ENCODE measurements at places on chromosomes 5 and 9.

DNA sequence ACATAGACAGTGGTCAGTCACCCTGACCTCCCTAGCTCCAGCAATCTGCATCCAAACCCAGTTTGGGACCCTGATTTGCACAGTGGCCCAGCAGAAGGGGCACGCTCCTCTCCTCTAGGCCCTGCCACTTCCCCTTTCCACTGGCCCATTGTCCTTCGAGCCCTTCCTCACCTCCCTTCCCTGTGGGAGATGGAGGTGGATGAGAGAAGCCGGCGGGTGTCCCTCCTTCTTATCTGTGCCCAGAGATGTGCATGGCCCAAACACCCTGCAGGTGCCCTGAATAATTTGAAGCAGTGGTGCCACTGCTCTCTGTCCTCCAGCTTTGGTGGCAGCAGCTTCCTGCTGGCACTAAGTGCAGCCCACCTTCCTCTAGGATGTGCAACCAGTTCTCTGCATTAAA, 140.0 kb downstream of the BARX1 start:
- DNase-seq = no peak

GRCh38 chr5:138352071-138352721, at the start of gene KDM3B:
TSS of gene KDM3B (plus strand) at chr5:138352685. CDS start at chr5:138352796, 111 bp downstream.
- DNase-seq = peak; percentile 96

DNA sequence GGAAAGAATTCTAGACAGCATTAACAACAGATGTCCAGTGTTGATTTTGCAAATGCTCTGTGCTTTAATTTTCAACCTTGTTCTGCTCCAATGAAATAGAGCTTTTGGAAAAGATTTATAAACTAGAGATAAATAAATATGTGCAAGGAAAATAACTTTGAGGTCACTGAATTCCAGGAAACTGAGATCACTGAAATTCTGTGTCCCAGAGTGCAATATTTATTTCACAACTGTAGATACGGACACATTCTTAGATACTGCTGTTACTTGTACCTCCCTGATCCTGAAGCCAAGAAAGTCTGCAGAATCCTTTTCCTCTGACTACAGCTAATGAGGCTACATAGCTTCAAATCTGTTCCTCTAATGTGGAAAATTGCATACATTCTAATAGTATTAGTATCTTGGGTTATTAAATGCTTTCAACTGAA, 222.9 kb downstream of the DOCK8 start:
- DNase-seq = no peak

GRCh38 chr9:19028835-19029451, 4.1 kb downstream of the SAXO1 start:
- DNase-seq = peak; percentile 59

DNA sequence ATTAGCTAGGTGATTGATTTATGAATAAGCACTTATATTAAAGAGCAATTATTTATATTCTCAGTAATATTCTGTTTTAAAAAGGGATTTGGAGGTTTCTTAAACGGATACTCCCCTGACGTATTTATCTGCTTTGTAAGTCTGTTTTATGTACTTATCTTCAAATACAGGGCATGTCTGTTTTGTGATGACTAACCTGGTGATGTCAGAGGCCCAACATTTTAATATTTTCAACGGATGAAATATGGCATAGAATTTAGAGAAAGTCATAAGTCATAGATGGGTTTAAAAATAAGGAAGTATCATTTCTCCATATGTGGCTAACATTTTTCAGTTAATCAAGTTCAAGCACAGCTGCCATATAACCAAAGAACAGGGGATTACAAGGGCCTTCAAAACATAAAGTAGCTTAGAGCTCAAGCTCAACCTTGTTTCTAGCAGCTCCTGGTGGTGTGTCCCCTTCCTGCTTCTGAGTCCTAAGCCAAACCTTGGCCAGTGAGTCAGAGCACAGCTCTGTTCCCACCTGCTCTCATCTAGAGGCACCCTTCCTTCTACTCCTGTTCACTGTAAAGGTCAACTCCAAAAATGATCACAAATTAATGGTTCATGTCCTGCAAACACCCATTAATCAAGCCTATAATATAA, 131.4 kb downstream of the OXCT1 start:
- DNase-seq = peak; percentile 70

DNA sequence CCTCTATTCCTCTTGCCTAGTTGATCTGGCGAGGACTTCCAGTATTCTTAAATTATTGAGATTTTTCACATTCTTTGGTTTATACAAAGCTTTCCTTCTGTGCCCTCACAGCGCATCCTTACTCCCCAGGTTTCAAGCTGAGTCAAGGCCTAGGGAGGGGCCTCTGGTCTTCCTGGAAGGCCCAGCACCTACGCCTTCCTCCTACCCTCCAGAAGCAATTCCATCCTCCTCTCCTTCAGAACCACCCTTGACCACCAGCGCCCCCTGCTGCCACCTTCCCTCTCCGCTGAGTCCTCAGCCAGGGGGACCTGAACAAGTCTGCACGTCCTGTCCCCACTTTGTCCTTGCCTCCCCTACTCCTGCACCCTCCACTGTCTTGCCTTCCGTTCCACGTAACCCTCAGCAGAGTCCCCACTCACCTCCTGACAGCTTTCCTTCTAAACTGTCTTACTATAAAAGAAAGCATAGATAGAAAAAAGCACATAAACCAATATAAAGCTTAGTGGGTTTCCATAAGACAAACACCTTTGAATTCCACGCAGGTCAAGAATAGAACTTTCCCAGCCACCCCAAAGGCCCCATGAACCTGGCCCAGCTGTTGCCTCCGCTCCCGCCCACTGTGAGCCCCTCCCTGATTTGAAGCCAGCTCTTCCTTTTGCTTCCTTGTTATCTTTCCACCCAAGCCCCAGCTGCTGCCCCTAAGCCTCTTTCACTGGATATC, 63.0 kb upstream of the CTSL start:
- DNase-seq = peak; percentile 74

GRCh38 chr5:1293416-1294205, 1.3 kb downstream of the TERT start:
- DNase-seq = no peak

DNA sequence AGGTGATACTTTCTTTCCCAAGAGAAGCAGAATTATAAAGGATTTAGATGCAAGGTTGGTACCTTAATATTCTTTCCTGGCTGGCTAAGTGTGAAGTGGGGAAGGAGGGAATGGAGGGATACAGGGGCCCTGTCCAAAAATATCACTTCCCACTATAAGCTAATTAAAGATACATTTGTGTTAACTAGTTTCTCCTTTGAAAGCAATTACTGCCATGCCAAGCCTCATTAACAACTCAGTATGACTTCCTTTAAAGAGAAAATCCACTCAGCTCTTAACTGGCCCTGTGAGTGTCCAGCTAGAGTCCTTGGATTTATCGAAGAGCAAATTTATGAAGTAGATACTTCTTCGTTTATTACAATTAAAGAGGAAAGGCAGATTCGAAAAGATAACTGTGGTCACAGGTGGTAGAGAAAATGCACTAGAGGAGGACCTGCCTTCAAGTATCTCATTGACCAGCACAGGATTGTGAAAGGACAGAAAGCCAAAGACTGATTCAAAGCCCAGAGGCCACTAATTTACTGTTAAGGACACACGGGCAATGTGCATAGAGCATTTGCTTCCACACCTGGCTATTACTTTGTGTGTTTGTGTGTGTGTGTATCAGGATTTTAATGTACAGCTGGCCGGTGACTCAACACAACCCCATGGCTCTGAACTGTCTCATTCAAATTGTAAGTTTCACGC, 11.2 kb upstream of the GLDC start:
- no peak for DNase-seq

DNA sequence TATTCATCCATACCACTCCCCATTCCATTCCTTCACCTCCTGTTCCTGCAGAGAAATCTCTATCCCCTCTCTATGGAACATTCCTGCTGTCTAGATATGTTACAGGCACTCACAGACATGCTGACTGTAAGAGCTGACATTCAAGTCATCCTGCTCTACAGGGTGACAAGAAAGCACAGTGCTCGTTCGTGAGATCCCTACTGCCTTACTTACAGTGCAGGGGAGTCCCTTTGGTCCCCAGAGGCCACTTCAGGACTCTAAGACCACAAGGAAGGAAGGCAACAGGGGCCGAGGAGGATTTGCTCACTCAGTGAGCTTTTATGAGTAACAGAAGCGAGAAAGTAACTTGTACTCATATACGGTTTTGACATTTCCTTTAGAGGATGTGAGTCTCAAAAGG, 110.5 kb downstream of the GAS1 start:
- DNase-seq = no peak

DNA sequence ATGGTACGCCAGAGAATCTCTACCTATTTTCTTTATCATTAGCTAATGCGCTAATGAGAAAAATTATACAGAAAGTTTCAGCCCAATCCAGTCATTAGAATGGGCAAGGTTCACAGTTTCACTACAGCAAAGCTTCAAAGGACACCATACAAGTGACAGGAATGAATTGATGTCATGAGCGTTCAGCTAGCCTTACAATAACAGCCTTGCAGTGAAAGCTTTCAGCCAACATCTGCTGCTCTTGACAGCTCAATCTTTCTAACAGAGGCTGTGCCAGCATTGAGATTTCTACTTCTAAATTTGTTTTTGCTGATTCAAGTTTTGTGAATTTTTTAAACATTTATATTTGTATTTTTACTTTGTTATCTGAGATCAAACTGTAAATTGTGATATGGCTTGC, 302.4 kb upstream of the FAM174A start:
- DNase-seq = no peak

DNA sequence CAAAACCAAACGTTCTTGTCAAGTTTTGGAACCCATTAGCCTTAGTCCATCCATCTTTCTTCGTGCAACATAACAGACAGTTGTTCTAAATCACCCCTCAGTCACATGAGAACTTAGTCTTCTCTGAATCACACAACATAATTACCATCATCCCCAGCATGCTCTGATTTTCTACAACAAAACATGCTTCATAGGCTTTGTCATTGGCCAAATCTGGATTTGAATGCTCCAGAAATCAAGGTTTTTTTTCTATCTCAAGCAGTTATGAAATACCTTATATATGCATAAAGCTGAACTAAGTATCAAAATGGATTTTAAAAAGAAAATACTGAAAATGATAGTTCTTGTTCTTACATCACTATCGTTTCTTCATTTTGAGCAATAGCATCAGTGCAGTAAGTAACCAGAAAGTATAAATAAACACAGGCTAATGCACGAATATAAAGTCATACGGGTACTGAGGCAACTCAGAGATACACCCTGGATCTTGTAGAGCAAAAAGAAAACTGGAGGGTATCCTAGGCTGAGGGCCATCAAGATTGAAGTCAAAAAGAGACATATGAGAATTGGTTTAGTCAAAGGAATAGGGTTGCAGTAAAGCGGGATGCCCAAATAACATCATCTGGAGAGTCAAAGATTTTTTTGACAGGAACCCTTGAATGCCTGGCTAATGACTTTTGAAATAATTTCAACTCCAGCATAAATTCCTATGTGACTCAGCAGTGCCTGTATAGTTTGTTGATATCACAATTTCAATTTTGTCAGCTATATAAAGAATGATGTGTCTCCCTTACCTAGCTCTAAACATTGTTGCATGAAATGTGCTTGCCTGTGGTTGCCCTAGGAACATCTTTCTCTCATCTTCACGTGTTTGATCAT, 164.7 kb downstream of the ADAMTSL1 start:
- no peak for DNase-seq

GRCh38 chr5:65625743-65626142, 916 bp downstream of the SHLD3 start:
- DNase-seq = peak; percentile 39

GRCh38 chr5:98794001-98794400, 20.5 kb downstream of the RGMB start:
- DNase-seq = no peak

DNA sequence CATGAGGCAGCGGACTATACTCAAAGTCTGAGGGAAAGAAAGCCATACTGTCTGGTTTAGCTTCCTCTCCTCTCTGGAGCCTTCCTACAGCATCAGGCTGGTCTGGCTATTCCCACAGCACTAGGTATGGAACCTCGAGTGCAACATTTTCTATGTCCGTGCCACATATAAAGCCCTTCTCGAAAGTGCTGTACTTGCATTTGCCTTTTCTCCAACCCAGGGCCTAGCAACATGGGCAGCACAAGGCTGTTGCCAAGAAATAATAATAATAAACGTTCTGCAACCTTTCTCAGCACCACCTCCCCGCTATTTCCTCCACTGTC, 804 bp downstream of the MED10 start:
- no peak for DNase-seq

DNA sequence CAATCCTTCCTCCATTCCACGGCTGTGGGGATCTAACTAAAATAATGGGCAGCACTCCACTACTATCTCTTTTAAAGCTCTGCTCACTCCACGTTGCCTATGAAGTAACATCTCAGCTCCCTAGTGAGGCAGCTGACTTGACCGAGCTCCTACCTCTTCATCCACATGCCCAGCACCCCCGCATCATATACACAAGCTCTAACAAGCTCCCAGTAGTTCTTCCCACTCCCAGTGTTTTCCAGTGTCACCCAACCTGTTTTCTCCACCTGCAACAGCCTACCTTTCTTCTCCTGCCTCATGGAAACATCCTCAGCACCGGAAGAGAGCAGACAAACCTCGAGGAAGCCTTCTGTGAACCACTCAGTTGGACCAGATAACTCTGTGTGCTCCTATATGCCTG, 50.5 kb downstream of the ELAVL2 start:
- no peak for DNase-seq

DNA sequence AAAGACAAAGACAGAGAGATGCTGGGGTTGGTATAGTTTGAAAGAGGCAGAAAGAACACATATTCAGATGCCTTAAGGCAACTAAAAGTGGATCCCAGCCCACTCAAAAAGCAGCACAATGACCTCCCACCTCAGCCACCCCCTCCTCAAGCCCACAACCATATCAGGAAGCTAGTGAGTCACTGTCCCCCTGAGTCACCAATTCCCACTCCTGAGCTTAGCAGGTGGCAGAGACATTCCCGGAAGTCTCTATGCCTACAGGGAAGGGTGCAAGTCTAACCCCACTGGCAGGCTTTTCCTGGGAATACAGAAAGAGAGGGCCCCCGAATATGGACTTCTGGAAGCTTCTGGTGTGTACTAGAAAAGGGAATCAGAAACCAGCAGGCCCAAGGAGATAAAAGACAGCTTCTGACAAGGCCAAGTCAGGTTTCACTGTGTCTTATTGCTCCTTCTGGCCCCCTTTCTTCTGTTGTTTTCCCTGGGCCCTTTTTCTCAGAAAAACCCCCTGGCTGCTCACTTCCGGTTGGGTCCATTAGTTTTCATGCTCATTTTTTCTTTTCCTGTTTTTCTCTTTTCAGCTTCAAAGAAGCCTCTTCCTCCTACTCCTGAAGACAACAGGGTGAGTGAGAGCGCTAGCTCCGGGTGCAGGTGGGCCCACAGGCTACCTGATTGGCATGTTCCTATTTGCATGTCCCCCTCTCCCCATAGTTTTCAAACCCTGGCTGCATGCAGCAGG, 36.8 kb downstream of the ITK start:
- DNase-seq = no peak

- DNase-seq = peak; percentile 6
Measured at GRCh38 chr9:5389109-5389732, 48.5 kb downstream of the PLGRKT start.

- DNase-seq = no peak
Measured at GRCh38 chr5:122485226-122485625, 173.2 kb downstream of the SNCAIP start.

DNA sequence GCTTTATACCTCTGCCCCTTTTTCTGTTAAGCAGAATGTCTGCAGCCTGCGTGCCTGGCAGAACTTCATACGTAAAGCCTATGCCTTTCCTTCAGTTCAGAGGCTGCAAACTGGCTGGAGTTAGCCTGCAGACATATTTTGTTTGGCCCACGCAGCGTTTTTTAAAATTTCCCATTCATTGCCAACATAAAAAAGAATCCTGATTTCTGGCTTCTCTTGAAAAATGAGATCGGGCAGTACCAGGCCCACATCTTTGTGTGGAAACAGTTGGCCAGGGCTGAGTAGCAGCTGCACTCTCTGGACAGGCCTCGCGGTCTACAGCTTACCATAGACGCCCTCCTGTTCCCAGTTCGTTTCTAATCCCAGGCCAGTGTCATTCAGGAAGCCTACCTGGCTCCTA, 104.4 kb downstream of the SMARCA2 start:
- DNase-seq = no peak
